Muscle of leg (tissue), 16 donors: ENCODE measurements at places on chromosomes 2 and 18.
A peak's percentile ranks its signal among the peaks of the same experiment; 100 is the strongest.

- DNase-seq: peak; percentile 78
- H3K36me3 ChIP-seq: no peaks in the 10 kb centered on the region
- no peak overlapping the region for H3K4me3 ChIP-seq
- H3K4me1 ChIP-seq: no peaks in the 10 kb centered on the region
- no peaks in the 10 kb centered on the region for H3K27me3 ChIP-seq
These were observed 51.7 kb upstream of the SMIM21 start for GRCh38 chr18:75478996-75479880.

- DNase-seq: peak; percentile 72
- no peaks in the 10 kb centered on the region for H3K36me3 ChIP-seq
- H3K4me1 ChIP-seq: peaks cover 31% of the 10 kb centered on the region
- no peak overlapping the region for H3K4me3 ChIP-seq
These were observed 135.5 kb upstream of the CXCR4 start for GRCh38 chr2:136253288-136254004.

DNA sequence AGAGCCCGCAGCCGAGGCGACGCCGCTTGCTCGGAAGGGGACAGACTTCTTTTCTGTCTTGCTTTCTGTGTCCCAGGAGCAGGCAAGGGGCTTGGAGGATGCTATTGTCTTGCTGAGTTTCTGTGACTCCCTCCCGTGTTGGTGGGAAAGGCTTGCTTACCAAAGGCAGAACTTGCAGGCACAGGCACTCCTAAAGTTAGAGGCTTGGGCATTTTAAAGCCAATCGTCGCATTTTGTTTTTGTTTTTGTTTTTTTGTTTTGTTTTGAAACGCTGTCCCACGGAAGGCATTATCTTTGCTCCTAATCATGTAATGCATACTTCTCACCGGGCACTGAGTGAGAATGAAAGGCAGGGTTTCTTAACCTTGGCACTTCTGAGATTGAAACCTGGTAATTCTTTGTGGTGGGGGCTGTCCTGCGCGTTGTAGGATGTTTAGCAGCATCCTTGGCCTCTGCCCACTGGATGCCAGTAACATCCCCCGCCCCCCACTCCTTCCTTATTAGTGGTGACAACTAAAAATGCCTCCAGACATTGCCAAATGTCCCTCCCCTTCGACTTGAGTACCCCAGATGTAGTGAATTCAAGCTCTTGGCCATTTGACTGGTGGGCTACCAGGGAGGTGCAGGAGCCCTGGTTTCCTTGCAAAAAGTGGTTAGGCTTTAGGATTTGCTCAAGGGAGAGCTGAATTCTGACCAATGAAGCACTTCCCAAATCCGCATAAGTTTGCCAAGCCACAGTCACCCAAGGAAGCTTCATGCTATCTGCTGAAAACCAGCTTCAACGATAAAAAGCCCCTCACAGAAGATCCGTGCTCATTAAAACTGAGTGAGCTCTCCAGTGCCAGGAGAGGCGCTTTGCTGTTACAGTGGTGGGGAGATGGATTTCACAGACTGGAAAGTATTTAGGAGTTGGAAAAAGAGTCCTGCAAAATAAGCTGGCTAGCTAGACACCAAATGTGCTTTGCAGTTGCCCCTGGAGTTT lies 1.2 kb downstream of the ANTXR1 start:
- peaks cover 20% of the 10 kb centered on the region for H3K27me3 ChIP-seq
- peak; percentile 95 for DNase-seq
- H3K4me1 ChIP-seq: peaks cover 21% of the 10 kb centered on the region
- H3K4me3 ChIP-seq: peak overlapping the region; percentile 95
- H3K27ac ChIP-seq: peak overlapping the region; percentile 90

DNA sequence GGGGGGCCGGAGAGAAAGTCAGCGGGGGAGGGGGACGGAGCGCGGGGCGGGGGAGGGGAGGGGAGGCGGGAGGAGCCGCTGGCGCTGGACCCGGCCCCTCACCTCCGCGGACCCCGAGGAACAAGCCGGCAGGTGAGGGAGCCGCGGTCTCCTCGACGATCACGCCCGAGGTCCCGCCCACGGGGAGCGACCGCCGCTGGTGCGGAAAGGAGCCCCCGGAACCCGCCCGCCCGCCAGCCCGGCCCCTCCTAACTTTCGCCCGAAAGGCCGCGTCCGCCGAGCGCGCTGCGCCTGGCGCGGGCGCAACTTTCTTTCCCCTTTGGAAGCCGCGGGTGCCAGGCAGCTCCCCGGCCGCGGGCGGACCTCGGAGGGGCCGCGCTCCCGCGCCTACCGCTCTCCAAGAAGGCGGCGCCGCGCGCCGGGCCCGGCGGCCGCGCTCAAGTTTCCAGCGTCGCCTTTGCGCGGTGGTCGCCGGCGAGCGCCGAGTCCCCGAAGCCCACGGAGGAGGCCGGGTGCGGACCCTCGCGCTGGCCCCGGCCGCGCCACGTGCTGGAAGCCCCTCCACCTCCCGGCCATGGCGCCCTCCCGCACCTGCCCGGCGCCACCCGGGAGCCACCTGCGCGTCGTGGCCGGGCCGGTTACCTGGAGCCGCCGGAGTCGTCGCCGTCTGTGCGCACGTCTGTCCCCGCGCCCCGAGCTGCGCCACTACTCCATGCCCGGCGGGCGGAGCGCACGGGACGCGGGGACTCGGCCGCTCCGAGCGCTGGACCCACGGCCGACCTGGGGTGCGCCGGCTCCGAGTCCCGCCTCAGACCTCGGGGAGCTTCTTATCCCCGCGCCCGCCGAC lies at the start of gene ALKAL2:
TSS of gene ALKAL2 (minus strand) at position 181 of the 847 bp plus-strand sequence. CDS start 256 bp downstream, outside the sequence.
- peak within 1 kb of the TSS; percentile 12 for H3K4me3 ChIP-seq
- H3K27ac ChIP-seq: no peak within 1 kb of the TSS
- peaks cover 35% of the 10 kb centered on the region for H3K27me3 ChIP-seq

GRCh38 chr18:44562986-44563385 lies 117.7 kb upstream of the SETBP1 start:
- no peak for DNase-seq
- no peaks in the 10 kb centered on the region for H3K27me3 ChIP-seq
- H3K4me3 ChIP-seq: no peak overlapping the region
- H3K36me3 ChIP-seq: no peaks in the 10 kb centered on the region
- no peaks in the 10 kb centered on the region for H3K4me1 ChIP-seq

- H3K27me3 ChIP-seq: peaks cover 36% of the 10 kb centered on the region
- no peak overlapping the region for H3K27ac ChIP-seq
- peak overlapping the region; percentile 38 for H3K4me3 ChIP-seq
- H3K36me3 ChIP-seq: no peaks in the 10 kb centered on the region
- DNase-seq: peak; percentile 36
These were observed 620 bp upstream of the SLC9A2 start for GRCh38 chr2:102618452-102619413.

DNA sequence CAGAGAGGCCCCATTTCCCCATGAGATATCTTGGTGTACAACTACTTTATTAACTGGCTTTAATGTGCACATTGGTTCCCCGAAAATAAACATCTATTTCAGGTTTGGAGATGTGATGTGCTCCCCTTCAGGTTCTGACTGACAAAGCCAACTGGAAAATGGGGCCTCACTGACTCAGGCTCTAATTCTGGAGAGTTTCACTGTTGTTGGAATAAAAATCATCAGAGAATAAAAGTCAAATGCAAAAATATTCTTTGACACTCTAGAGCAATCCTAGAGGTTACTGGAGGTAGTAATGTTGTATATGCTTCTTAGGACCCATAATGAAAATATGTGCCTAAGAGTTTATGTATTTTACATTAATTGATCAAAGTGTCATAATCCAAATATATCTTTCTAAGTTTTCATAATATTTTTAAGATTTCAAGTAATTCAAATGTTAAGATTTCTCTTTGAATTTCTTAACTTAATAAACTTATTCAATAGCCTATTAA lies 189.9 kb upstream of the COL3A1 start:
- H3K27ac ChIP-seq: no peak overlapping the region
- no peaks in the 10 kb centered on the region for H3K27me3 ChIP-seq
- no peak for DNase-seq
- H3K4me3 ChIP-seq: no peak overlapping the region

DNA sequence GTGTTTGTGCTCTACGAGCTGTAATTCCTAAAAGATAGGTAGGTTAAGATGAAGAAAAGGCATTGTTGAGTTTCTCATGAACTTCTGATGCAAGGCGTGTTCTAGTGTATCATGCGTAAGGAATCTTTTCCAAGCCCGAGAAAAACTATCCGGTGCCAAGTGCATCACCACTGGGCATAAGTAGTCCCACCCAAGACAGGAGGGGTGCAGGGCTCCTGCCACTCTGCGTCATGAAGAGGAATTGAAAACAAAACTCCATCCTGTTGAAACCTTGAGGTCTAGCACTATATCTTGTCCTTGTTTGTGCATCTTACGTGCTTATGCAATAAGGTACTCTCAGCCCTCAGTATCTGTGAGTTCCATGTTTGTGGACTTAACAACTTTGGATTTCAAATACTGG lies 45.7 kb downstream of the RAB31 start:
- H3K4me1 ChIP-seq: peaks cover 13% of the 10 kb centered on the region
- no peaks in the 10 kb centered on the region for H3K27me3 ChIP-seq
- H3K27ac ChIP-seq: no peak overlapping the region
- H3K4me3 ChIP-seq: no peak overlapping the region

DNA sequence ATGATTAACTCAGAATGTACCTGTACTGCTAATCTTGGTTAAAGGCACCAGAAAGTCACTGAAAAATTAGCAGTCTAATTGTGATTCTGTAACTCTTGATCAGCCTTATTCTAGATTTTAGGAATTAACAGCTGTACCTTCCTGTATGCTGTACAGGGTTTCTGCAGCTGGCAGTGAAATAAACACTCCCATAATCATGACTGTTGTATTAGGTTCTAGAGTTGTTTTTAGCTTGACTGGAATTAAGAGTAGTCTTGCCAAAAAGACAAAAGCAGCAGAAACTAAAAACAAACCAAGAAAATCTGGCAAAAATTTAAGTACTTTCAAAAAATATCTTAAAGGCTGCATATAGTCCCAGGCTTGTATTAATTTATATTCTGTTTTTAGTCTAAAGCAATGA lies 103.5 kb downstream of the SOS1 start:
- no peak overlapping the region for H3K4me3 ChIP-seq
- H3K27me3 ChIP-seq: no peaks in the 10 kb centered on the region
- H3K27ac ChIP-seq: no peak overlapping the region

DNA sequence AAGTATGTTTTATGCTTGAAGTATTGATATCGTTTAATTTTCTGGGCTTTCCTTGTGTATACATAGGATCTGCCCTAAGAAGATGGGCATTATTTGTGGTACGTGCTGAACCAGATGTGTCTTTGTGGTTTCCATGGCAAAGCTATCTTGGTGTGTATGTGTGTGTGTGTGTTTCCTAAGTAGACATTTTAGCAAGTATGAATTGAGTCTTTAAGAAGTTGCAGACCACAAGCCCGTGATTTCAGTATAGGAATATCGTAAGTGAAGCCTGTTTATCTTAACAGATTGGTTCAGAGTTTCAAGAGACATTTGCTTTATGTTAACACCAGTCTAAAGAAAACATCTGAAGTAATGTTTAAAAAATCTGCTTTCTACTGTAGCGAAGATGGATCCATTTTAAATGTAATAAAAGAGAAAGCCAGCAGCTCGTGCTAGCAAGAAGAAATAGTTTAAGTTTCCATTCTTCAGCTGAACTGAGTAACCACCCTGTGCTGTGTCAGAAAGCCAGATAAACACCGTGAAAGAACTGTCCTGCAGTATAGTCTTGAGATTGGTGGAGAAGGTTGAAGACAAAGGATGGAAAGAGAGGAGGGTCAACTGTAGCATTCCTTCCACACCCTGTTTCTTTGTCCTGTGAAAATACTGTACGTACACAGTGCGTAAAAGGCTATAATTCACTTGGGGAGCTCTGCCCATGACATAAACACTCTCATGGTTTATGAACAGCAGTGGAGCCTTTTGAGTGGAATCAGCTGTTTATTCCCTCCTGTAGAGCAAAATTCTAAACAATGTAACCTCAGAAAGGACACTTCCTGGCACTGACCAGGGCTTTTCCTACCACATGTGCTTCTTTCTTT lies 91.9 kb upstream of the FOSL2 start:
- H3K4me3 ChIP-seq: no peak overlapping the region
- DNase-seq: peak; percentile 35
- H3K4me1 ChIP-seq: peaks cover 4% of the 10 kb centered on the region
- H3K27me3 ChIP-seq: no peaks in the 10 kb centered on the region

GRCh38 chr2:45103351-45104345 lies 94.4 kb upstream of the SIX2 start:
- no peaks in the 10 kb centered on the region for H3K36me3 ChIP-seq
- no peak overlapping the region for H3K4me3 ChIP-seq
- H3K27me3 ChIP-seq: no peaks in the 10 kb centered on the region
- no peak for DNase-seq
- no peak overlapping the region for H3K27ac ChIP-seq
- no peaks in the 10 kb centered on the region for H3K4me1 ChIP-seq

DNA sequence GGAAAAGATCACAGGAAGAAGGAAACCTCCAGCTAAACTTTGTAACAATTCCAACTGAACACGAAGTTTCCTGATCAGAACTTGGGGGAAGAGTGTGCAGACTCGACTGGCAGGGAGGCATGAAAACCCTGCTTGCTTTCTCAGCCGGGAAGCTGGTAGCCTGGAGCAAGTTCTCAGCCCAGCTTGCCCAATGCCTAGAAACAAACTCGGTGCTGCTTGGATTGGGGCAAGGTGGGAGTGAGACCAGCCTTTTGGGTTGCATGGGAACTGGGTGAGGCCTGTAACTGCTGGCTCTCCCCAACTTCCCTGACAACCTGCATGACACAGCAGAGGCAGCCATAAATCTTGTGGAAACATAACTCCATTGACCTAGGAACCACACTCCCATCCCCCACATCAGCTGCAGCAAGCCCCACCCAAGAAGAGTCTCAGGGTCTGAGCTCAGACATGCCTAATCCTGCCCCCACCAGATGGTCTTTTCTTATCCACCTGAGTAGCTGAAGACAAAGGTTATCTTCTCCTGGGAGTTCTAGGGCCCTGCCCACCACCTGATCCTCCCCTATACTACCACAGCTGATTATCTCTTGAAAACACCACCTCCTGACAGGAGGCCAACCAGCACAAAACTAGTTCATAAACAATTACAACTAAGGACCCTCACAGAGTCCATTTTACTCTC lies 1859.7 kb upstream of the CELF4 start:
- no peaks in the 10 kb centered on the region for H3K4me1 ChIP-seq
- no peaks in the 10 kb centered on the region for H3K27me3 ChIP-seq

DNA sequence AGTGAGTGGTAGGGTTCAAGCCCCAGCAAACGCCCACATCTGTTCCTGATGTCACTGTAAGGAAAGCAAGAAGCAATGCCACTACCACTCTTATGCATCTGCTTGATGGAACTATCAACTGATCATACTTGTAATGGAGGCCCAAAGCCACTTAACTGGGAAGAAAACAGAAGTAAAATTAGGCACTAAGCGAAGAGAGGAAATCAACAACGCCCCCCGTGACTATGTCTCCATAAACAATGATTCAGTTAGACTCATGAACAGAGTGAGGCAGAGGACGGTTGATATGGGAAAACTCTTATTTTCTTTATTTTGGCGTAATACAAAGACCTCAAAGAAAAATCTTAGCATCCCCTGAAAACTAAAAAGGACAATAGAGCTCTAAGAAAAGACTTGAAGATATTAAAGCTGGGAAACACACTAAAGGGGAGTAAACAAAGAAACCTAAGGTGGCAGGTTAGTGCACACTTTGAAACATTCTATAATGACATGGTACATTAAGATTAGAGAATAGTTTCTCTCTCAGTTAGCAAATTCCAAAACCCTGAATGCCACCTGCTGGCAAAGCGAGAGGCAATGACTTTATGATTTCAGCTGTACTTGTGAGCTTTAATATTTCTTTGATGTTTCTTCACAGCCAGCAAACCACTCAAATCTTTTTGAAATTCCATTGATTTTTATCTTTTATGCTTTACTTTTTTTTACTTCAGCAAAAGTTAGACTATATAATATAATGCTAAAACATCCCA lies 86.5 kb downstream of the LRP2 start:
- H3K4me1 ChIP-seq: no peaks in the 10 kb centered on the region
- no peak overlapping the region for H3K27ac ChIP-seq
- H3K27me3 ChIP-seq: no peaks in the 10 kb centered on the region
- H3K36me3 ChIP-seq: no peaks in the 10 kb centered on the region
- H3K4me3 ChIP-seq: no peak overlapping the region
